ENCODE measurements at places on chromosomes 3 and 15.

DNA sequence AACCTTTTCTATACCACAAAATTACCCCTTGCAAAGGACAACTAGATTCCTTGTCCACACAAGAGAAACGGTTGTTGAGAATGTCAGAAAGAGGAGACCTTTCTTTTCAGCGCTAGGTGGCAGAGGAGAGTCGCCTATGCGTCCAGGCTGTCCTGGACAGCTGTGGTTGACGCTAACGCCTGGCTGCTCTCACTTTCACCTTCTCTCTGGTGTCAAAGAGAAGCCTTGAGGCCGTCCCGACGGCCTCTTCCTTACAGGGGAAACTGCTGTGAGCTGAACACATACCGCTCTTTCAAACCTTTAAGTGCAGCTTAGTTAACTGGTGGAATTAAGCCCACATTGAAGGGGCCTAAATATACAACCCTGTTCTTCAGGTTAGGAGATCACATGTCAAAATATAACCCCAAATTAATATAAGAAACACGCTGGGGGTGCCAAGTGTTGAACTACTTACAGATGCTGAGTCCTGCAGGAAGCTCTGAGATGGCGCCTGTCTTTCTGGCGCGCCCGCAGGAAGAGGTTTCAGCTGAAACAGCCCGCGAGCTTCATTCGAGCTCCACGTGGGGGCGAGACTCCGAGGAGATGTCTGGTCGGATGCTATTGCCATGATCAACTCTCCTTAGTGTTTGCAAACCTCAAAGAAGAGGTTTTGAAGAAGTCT, 26.1 kb upstream of the KBTBD8 start:
- DNase-seq, result peak; percentile 35

- DNase-seq, result no peak
Measured at GRCh38 chr3:17747174-17747889, 4.9 kb upstream of the TBC1D5 start.

- no peak for DNase-seq
Measured at GRCh38 chr3:52615166-52615565, 70.5 kb downstream of the PBRM1 start.

DNA sequence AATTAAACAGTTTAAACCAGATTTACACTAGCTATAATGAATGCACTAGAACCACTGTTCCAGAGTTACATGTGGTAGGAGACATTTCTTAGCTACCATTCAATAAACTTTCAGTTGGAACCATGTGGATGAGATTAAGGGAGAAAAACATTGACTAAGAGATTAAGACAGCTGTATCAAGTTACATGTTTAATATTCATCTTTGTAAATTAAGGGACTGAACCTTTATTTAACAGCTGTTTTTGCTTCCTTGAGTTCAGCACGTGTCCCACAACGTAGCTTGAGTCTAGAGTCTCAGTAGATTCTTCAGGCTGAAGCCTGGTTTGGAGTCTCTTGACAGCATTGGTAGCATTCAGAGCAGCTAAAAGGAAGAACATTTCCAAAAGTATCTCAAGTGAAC, 27.2 kb upstream of the CFAP44 start:
- no peak for DNase-seq

DNA sequence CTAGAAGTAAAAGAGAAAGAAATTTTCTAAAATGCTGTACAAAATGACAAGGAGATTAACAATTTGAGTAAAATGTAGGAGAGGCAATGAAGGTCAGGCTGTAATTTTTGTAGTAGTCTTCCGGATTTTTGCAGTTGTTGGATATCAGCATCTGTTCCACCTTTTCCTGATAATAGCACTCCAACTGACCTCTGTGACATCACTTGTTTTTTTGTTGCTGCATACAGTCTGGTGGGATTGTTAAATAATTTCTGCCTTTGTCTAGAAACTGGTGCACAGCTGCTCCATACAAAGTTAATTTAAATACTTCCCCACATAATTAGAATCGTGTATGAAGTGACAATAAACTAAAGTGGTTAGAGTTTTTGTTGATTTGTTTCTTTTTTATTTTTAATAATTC, 731.4 kb downstream of the PLOD2 start:
- DNase-seq, result no peak

- DNase-seq, result no peak
Measured at GRCh38 chr3:32821686-32822296, 4.0 kb downstream of the TRIM71 start.

GRCh38 chr15:65096481-65097385, 18.3 kb downstream of the UBAP1L start:
- DNase-seq, result no peak

GRCh38 chr15:73366766-73367623, 1.8 kb downstream of the HCN4 start:
- DNase-seq, result no peak
